ENCODE measurements at places on chromosomes 6 and 20. TPM values are rescaled to one million over a fixed set of nuclear protein-coding genes. Genes with fewer than 3 reads are reported as not detected.

DNA sequence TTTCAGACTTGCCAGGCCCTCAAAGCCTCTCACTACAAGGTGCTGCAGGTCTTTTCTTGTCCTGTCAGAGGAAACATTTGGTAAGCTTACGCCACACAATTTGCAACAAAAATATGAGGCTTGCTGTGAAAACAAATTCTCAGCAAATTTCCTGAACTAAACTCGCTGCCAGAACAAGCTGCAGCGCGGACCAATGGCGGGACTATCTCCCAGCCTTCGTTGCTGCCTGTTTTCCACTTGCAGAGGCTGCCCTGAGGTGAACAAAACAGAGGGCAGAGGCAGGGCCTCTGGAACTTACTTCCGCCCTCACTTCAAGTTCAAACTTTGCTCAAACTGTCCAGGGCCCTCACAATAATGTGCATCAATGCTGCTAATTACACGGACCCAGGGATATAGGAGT lies 12.4 kb downstream of the UQCC2 start:
- no peaks in the 10 kb centered on the region for H3K27me3 ChIP-seq
- 0 out of 2 replicates have a peak, but pooled peaks cover 8% of the 10 kb centered on the region for H3K4me1 ChIP-seq
- no peak overlapping the region for H3K27ac ChIP-seq
- H3K4me3 ChIP-seq = no peak overlapping the region
- DNase-seq = no peak
- H3K36me3 ChIP-seq = peaks cover 16% of the 10 kb centered on the region

DNA sequence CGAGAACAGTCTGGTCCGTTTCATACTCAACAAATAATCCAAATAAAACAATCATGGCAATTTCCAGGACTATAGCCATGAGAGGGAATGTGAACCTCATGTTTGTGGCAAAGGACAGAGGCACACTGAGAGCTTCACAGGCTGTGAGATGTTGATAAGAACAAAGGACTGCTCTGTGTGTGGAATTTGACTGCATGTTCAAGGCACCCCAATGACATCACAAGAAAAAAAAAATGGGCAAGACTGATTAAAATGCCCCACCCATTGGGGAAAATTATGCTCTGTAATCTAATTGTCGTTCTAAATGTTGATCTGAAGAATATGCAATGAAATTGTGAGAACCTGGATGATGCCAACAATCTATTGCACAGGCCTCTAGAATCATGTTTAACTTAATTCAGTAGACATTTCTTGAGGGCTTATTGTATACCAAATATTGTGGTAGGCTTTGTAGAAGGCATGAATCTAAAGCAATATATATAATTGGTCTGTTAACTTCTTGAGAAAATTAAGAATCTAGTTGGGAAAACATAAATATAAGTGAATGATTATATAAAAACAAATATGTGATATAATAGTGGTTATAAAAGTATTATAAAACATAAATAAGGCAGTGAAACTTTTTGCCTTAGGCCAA lies at the start of gene RHAG:
RHAG (minus strand) TSS at position 127 of the 637 bp plus-strand sequence; CDS start at position 100, 27 bp downstream.
- no peaks in the 10 kb centered on the region for H3K36me3 ChIP-seq
- H3K27me3 ChIP-seq = no peaks in the 10 kb centered on the region
- H3K4me3 ChIP-seq = no peak within 1 kb of the TSS

The PHACTR3 gene
- total RNA-seq = 0.50 TPM

GRCh38 chr6:157284738-157285421 lies 38.4 kb downstream of the TMEM242 start:
- H3K4me3 ChIP-seq = no peak overlapping the region
- no peaks in the 10 kb centered on the region for H3K36me3 ChIP-seq
- H3K27ac ChIP-seq = no peak overlapping the region

The ZC2HC1B gene
- total RNA-seq = not detected

The DYNLT2 gene
- 1.4 TPM for total RNA-seq

GRCh38 chr20:63158845-63159244 lies 57.1 kb downstream of the YTHDF1 start:
- no peak overlapping the region for H3K27ac ChIP-seq
- no peak overlapping the region for H3K4me3 ChIP-seq
- H3K27me3 ChIP-seq = peaks cover 93% of the 10 kb centered on the region
- H3K36me3 ChIP-seq = no peaks in the 10 kb centered on the region

DNA sequence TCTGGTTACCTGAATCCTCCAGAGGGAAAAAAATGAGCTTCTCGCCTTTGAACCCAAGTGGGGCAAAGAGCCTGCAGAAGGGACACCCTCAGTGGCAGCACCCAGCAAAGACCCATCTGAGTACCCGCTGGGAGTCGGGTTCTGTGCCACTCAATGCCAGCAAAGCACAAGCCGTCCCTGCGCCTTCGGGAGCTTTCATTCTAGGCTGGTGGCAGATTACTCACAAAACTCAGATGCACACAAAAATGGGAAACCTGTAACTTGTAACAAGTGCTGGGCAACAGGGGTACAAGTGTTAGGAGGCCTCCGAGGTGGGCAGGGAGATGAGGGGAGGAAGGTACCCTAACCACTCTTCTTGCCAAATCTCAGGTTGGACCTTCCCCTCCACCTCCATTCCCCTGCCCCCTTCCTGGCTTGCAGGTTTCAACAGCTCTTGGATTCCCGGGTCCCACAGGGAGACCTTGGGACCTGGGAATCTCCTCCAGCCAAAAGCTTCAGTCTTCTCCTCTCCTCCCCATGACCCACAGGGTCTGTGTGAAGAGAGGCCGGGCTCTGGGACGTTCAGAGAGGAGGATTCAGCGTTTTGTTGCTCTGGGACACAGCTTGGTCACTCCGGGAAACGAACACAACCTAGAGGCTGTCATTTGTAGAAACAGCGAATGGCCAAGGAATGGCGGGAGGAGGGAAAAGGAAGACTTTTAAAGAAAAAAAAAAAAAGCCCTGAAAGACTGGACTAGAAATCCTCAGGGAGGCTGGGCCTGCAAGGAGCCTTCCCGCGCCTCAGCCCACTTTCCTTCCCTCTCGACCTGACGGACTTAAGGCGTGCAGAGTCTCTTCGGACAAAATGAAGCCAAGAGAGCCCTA lies 1.2 kb upstream of the PARD6B start:
- DNase-seq = peak; percentile 65
- peaks cover 71% of the 10 kb centered on the region for H3K4me1 ChIP-seq
- peak overlapping the region; percentile 91 for H3K27ac ChIP-seq
- H3K27me3 ChIP-seq = no peaks in the 10 kb centered on the region

DNA sequence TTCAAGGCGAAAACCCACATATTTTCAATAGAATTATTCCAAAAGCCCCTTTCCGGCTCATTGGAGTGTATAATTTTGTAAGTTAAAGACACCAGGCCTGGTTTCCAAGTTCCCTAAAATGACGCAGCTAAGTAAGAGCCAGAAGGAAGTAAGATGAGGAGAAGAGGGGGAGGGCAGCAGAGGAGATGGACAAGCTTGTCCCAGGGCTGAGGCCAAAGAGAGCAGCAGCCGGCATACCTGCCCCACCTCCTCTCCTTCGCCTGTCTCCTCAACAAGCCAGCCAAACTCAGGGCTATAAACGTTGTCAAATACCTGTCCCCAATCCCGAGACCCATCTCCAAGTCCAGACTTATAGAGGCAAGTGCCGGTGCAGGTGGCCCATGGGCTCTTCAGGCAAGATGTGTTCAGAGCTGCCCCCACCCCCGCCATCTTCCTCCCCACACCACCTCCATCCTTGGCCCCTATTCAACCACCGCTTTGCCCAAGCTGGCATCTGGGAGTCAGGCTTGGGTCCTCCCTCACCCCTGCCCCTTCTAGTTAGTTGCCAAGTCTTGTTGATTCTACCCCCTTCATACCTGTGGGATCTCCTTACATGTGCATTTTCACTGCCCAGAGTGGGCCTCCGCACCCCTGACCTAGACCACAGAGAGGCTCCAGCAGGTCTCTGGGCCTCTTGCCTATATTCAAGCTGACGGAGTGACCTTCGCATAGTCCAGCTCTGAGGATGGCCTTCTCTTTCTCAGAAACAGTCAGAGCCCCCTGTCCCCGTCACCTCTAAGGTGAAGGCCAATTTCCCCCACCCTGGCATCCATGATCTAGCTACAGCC lies 75.7 kb upstream of the SIRPA start:
- H3K4me1 ChIP-seq = peaks cover 10% of the 10 kb centered on the region
- no peak for DNase-seq
- no peak overlapping the region for H3K27ac ChIP-seq
- no peaks in the 10 kb centered on the region for H3K27me3 ChIP-seq

- no peak for DNase-seq
- H3K4me3 ChIP-seq = no peak overlapping the region
Measured at GRCh38 chr6:75382634-75382900, 98.0 kb upstream of the TMEM30A start.

DNA sequence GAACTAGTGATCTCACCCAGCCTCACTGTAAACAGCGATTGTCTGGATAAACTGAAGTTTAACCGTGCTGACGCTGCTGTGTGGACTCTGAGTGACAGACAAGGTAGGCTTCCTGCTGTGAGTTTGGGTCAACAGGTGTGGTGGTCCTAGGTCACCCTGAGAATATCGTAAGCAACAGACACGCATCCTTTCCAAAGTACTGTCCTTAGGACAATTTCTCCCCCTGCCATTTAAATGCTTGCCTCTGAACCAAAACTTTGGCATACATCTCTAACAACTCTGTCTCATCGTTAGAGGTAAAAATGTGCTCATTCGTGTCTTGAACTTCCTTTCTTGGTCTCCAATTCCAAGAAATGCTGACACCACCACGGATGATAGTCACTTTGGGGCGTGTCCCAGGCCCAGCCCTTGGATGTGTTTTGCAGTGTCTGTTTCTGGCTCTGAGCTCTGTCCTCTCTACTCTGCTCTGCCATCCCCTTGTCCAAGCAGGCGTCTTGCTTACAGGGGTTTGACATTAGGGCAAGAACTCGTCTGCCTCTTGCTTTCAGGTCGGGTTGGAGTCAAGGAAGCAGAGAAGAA lies 95.5 kb downstream of the EYA2 start:
- H3K4me3 ChIP-seq = no peak overlapping the region
- H3K4me1 ChIP-seq = peaks cover 23% of the 10 kb centered on the region
- DNase-seq = no peak
- no peaks in the 10 kb centered on the region for H3K36me3 ChIP-seq
- H3K27ac ChIP-seq = peak overlapping the region; percentile 25
- no peaks in the 10 kb centered on the region for H3K27me3 ChIP-seq

DNA sequence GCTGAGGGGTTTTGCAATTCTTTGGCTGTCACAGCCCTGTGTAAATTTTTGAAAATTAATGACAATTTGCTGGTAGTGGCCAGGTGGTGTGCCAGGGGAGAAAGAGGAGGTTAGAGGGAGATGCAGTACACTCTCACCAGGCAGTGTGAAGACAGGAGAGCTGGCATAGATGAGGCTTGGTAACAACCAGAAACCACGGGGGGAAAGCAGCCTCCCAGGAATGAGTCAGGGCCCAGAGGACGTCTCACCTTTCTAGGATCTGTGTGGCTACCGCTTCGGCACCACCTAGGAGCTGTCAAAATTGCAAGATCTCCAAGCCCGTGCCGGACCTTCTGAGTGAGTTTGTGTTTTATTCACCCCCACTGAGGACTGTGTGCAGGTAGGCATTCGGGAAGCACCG lies 171.4 kb downstream of the PACRG start:
- H3K27me3 ChIP-seq = peaks cover 59% of the 10 kb centered on the region
- no peak for DNase-seq
- no peak overlapping the region for H3K4me3 ChIP-seq
- H3K36me3 ChIP-seq = no peaks in the 10 kb centered on the region
- H3K4me1 ChIP-seq = no peaks in the 10 kb centered on the region

DNA sequence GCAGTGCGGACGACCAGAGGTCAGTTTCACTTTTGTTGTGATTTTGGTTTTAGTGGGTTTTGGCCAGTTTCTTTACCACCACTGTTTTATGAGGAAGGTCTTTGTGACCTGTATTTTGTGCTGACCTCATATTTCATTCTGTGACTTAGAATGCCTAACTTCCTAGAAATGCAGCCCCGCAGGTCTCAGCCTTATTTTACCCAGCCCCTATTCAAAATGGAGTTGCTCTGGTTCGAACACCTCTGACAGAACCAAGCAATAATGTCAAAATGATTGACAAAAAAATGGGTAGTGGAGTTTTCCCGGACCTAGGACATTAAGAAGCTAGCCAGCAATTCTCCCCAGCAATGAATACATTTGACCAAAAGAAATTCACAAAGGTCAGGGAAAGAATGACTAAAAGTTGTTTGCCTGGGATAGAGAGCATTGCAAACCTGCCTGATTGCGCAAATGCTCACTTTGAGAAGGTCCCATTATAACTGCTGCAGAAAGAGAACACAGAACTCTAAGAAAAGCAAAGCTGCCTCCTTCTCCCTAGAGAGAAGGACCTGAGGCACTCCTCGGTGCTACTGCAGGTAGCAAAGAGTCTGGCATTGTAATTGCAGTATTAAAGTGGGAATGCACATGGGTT lies 288.8 kb downstream of the ADGB start:
- no peaks in the 10 kb centered on the region for H3K36me3 ChIP-seq
- DNase-seq = no peak
- no peaks in the 10 kb centered on the region for H3K27me3 ChIP-seq

The NFATC2 gene
- total RNA-seq = 6.3 TPM

DNA sequence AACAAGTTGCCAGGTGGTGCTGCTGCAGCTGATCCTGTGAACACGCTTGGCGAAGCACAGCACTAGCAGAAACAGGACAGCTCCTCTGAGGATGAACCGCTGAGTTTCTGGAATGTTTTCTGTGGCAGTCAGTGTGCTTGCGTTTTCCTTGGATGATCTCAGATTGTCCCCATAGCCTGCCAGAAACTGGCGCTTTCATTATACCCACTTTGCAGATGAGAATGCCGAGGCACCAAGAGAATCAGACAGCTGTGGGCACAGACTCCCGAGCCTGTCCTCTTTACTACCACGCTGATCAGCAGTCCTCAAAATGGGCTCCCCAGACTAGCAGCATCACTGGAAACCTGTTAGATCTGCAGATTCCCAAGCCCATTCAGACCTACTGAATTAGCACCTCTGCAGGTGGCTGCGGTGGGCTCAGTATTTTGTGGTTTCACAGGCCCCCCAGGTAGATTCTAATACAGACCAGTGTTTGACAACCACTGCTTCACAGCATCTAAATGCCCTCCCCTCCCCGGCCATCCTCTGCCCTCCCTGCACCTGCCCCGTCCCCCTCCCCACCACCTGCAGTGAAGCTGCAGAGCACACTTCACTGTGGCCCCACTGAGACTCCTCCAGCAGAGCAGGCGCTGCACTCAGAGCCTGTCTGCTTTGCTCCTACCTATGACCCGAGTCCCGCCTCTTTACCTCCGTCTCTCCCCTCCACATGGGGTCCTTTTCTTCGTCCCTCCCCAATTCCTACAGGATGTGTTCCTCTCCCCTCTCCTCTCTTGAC lies 29.6 kb downstream of the SPATA2 start:
- peaks cover 12% of the 10 kb centered on the region for H3K36me3 ChIP-seq
- peaks cover 41% of the 10 kb centered on the region for H3K4me1 ChIP-seq
- DNase-seq = no peak
- H3K27ac ChIP-seq = no peak overlapping the region

DNA sequence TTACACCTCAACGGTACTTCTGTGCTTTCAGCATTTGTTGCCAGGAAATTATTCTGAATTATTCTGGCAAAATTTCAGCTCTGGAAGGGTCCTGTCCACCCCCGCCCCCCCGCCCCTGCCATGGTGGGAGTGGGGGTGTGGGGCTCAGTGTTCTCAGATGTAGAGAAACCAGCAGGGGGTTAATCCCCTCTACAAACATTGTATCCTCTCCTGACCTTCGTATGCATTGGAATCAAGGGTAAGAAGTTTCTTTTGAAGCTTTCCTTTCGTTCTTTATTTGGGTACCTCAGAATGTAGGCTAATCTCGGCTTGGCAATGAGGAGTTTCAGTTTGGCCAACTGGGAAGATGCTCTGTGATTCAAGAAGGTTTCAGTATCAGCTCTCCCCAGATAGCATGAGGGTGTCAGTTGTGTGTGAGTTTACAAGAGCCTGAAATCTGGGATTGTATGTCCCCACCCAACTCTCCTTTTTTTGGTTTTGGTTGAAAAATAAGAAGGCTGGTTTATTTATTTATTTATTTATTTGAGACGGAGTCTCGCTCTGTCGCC lies 25.5 kb upstream of the OLIG3 start:
- peaks cover 33% of the 10 kb centered on the region for H3K27me3 ChIP-seq
- H3K4me1 ChIP-seq = no peaks in the 10 kb centered on the region
- H3K4me3 ChIP-seq = no peak overlapping the region
- DNase-seq = no peak
- H3K27ac ChIP-seq = no peak overlapping the region
- H3K36me3 ChIP-seq = no peaks in the 10 kb centered on the region

Data from PC-9 (cell line).